Stimulated activated naive CD4-positive, alpha-beta T cell (primary cell): ENCODE measurements at places on chromosomes 5 and 9.

DNA sequence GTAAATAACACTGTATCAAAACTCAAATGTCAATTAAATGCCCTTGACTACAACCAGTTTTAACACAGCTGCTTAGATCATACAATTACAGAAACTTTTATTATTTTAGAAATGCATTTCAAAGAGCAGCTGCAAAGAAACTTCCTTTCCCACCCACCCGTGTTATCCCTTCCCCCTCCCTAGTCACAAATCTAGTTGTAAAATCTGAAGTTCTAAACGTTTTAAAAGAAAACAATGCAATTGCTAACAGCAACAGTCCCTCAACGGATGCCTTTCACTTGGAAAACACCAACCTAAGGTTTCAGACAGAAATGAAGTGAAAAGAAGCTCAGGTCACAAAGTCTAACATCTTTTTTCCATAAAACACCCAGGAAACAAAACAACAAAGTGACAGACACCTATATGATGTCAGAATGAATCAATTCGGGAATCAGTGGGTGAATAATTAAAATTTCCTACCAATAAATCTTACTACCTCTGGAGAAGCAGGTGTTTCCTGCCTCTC is 100.3 kb downstream of the FBXW11 start:
- DNase-seq: no peak

DNA sequence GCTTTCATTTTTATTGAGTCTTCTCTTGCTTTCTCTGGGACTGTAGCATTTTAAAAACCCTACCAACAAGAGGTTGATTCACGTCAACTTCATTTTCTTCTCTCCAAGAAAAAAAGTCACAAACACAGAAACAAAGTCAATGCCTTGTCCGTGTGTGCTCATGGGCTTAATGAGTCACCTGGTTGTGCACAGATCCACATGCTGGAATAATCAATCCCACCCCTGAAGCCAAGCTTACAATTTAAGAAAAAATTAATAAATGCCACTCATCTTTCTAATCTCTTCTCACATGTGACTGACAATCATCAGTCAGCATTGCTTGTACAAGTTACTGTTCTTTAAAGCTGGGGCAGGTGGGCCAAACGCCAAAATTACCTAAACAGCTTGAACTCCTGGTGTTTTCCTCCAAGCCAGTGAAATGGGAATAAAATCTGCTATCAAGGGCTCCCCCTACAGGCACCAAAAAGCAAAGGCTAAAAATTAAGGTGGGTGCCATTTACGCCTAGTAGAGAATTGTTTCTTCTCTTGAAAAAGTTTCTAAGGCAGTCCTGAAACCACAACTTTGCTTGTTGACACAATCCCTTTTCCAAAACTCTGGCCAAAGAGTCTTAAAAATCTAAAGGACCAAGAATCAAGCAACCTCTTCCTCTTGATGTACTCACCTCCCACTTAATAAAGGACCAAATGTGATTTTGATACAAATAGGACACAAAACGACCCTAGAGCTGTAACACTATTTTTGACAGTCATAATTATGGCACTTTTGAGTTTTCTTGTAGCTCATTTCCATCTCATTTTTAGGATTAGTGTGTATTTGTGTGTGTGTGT is 21.3 kb downstream of the TRMO start:
- DNase-seq: peak; percentile 14

GRCh38 chr9:7756088-7756487 is 43.5 kb downstream of the DMAC1 start:
- DNase-seq: no peak

GRCh38 chr9:113409883-113410206 is 630 bp downstream of the POLE3 start:
- no peak for DNase-seq

DNA sequence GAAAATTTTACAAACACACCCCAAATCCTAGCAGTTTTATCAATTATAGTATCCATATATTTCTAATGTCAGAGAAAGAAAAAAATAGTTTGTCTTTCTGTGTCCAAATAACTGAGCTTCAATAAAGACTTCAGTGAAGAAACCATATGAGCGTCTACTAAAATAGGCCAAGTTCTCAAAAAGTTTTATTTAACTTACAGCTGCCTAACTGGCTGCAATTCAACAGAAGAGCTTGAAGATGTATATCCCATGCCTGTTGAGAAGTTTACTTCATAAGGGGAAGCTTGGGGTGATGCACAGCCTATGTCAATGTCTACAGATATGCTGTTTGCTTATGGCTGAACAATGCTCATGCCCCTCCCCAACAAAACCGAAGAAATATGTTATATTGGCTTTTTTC is 43.7 kb upstream of the ELOVL7 start:
- no peak for DNase-seq
